Mucosa of descending colon (tissue), 3 donors: ENCODE measurements at places on chromosomes 5 and 9.

- no peak for DNase-seq
Observed at GRCh38 chr5:78912085-78912771, 72.9 kb downstream of the ARSB start.

DNA sequence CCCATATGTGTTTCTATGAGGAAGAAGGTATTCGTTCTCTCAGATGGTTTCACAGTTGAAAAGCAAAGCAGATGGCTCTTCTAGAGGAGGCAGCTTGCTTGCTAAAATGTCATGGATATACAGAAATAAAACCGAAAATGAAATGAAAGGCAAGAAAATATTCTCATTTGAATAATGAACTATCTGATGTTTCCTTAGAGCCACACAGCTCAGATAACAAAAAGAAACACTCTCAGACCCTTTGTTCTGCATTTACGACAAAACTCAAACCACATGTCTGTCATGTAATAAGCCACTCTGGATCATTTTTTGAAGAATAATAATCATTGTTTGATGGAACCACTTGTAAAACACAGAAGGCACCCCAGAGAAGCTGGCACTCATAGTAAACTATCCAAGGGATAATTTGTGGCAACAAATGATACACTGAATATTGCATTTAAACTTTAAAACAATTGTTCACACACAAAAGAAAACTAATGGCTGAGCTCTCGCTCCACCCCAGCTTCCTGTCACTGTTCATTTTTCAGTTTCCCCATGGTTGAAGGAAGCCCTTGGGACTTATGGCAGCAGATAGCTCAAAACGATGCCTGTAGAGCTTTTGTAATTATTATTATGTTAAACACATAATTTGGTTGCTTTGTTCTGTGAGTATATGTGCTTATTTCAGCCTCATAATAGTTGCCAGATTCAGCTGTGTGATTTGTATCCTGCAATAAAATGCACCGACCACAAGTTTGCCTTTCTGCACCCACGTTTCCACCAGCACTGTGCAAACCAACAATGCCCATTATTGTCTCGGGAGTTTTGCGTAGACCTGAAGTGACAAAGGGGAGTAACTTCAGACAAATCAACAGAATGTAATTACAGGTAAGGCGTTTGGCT lies 256.0 kb downstream of the TMEM167A start:
- no peak for DNase-seq

GRCh38 chr5:175393897-175394296 lies 50.1 kb downstream of the DRD1 start:
- DNase-seq: no peak

- DNase-seq: no peak
Observed at GRCh38 chr9:93810028-93810971, 144.9 kb downstream of the BARX1 start.

- no peak for DNase-seq
Observed at GRCh38 chr5:66617226-66617861, 21.2 kb downstream of the MAST4 start.
